Cerebellar nuclear complex (tissue), 1 donor: ENCODE measurements at places on chromosomes 6 and 20.

DNA sequence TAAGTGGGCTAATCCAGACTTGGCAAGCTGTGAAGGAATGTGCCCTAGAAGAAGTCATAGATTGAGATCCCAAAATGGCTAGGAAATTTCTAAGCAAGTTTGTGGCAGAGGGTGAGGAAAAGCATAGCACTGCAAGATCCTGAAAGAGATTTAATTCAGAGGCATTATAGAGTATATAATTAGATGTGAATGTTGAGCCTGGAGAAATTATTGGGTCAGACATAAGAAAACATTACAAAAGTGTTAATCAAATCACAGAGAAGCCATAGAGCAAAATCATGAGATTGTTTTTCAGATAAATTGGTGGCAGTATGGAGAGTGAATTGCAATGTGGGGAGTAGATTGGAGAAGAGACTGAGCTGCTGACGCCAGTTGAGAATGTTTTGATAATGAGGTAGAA lies 90.0 kb downstream of the CD2AP start:
- DNase-seq, result no peak

- DNase-seq, result no peak
Measured at GRCh38 chr20:17887331-17888030, 81.1 kb downstream of the SNX5 start.

- DNase-seq, result no peak
Measured at GRCh38 chr20:19947611-19948264, 69.4 kb upstream of the NAA20 start.

GRCh38 chr20:3545401-3545925 lies 74.6 kb downstream of the ATRN start:
- DNase-seq, result no peak

DNA sequence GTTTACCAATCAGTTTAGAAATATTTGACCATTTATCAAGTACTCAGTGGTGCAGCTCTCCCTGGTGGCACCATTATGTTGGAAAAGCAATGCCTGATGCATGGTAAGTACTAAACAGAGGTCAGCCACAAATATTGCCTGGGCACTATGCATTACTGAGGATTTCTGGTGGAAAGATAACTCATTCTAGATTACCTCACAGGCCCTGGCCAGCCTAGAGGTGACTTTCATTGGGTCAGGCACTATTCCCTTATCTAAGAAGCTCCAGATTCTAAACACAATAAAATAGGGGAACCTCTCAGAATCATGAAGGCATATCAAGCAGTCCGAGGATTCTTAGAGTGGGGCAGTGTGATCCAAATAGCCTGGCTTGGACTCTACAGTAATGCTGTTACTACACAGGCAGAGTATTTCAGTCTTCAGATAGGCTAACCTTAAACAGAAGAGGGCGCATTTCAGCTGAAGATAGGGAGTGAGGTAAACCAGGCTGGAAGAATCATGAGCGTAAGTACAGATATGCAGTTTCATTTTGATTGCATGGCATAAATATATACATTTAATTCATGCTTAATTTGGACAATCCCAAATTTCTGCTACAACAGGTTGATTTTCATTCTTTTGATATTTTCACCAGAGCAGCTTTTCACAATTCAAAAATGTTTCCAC lies 12.1 kb downstream of the LGSN start:
- DNase-seq, result no peak

- no peak for DNase-seq
Measured at GRCh38 chr6:142088858-142089216, 43.9 kb upstream of the GJE1 start.

DNA sequence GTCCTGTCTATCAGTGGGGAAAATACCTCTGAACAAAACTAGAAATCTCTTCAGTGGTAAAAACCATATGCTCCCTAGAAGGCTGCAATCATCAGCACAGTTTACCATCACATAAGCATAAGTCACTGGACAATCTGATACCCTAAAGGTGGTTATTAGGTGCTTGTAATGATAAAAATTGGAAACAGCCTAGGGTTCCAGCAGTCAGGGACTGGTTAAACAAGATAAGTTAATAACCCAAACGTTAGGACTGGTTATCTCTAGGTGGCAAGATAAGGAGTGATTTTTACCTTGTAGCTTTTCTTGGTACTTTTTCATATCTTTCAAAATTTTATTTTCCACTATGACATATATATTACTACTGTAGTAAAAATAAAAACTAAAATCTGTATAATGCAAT lies 11.0 kb downstream of the ECI2 start:
- no peak for DNase-seq

- DNase-seq, result no peak
Measured at GRCh38 chr20:20815711-20816455, 103.4 kb upstream of the RALGAPA2 start.

GRCh38 chr6:35831257-35832007 lies 26.3 kb downstream of the LHFPL5 start:
- no peak for DNase-seq

DNA sequence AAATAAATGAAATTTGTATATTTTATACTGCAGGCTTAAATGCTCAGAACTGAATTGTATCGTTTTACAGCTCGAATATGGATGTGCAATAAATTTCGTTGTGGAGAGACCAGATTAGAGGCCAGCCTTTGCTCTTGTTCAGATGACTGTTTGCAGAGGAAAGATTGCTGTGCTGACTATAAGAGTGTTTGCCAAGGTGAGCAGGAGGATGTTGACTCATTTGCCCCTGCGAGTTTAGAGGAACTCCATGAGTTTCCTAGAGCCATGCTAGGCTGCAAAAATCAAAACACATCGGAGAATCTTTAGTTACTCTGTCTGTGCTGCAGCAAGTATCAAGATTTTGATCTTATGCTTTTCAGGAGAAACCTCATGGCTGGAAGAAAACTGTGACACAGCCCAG lies 15.4 kb downstream of the ENPP3 start:
- no peak for DNase-seq

- DNase-seq, result no peak
Measured at GRCh38 chr20:22620342-22620741, 36.0 kb upstream of the FOXA2 start.
